AG08395 (cell line): ENCODE measurements at places on chromosomes 3 and 15.
A peak's percentile ranks its signal among the peaks of the same experiment; 100 is the strongest.

DNA sequence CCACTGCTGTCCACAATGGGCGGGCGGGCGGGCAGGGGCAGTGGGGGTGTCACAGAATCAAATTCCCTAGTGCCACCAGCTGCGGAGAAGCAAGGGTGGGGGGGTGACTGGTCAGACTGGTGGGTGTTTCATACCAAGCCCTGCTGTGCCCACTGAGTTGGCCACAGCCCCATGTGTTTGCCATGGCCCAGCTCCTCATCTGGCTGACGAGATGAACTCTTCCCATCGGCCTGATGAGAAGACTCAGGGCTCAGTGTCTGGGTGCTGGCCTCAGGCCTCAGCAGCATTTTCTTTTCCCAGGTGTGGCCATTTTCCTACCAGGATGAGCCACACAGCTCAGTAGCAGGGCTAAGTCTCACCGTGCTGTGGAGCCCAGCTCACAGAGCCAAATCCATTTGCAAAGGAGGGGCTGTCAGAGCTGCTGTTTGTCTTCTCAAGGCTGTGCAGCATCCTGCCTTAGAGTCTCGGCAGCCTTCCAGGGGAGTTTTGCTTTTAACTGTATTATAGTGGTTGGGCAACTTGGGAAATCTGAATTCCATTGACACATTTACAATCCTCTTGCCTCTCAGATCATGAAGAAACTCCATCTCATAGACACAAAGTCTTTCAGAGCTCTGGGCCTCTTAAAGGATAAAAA is 176.8 kb downstream of the ABHD5 start:
- peak; percentile 72 for DNase-seq

- DNase-seq, result peak; percentile 72
Observed at GRCh38 chr3:16012086-16012485, 162.4 kb upstream of the GALNT15 start.

DNA sequence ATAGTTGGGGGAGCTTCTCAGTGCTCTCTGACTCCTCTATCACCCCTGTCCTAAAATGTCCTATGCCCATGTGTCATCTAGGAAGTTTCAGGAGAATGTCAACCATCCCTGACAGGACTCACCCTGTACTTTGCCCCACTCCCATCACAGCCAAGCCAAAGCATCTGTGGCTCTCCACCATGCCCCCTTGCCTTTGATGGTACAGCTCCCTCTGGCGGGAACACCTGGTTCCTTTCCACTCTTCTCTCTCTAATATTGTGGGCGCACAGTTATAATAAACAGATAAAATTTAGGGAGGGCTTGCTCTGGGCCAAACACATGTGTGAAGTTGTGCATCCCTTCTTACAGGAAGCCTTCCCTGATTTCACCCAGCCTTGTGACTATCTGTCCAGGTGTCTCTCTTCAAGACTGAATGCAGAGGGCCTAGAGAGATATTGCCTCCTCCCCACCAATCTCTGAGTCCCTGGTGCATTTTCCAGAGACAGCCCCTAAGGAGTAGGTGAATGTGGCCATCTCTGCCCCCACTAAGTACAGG is 62.8 kb downstream of the ISG20 start:
- no peak for DNase-seq

GRCh38 chr15:51083641-51084166 is 11.0 kb downstream of the TNFAIP8L3 start:
- DNase-seq, result no peak

- no peak for DNase-seq
Observed at GRCh38 chr3:19815805-19816204, 118.2 kb downstream of the EFHB start.

GRCh38 chr3:130907966-130908365 is 14.1 kb downstream of the ATP2C1 start:
- no peak for DNase-seq

DNA sequence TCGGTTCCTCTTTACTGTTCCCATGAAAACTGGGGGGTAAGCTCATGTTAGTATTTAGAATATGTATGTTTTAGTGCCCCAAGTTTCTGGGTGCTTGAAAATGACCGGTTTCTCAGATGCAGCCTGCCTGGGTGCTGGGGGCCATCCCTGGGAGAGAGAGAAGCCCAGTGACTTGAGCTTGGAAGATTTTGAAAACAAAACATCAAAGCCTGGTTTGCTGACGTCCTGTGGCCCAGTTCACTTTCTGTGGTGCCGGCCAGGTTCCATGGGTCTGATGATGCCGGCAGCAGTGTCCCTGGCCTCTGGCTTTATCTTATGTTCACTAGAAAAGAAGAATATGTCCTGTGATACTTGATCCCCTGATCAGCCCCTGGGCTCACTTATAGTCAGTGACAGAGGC is 17.1 kb downstream of the APBA2 start:
- no peak for DNase-seq

DNA sequence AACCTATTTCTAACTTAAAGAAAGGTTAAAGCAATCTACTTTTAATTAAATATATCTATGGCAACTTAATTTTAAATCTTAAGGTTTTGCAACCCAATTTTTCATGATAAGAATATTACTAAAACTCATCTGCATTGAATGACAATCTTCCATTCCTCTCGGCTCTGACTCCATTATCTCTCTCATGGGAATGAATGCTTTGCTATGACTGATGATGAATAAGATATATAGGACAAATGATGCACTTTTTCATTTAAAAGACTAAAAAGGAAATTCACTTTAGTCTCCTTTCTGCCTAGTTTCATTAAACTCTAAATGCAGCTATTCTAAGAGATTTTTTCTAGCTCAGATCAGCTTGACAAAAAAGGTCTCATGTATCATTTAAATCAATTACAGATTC is 68.7 kb downstream of the GBE1 start:
- DNase-seq, result no peak

DNA sequence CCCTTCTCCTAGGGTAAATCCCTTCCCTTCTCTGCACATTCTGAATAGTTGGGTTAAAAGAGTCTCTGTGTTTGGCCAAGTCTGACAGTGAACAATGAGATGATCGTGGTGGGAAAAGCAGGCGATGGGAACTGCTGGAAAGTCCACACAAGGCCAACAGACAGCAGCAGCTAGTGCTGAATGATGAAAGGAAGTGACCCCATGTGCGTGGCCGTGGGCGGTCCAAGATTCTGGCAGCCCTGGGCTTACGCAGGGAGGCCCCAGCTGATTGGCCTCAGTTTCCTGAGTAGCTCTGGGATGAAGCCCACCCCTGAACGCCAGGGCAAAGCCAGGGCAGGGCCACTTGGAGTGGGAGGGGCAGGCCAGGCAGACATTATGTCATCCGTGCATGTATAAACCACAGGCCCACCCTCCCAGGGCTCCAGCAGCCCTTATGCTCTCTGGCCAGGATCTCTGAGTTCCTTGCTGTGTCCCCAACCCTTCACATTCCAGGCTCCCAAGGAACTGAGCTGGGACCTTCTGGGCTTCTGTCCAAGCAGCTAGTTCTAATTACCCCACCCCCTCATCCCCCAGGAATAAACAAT is 57.8 kb downstream of the CDC25A start:
- DNase-seq, result peak; percentile 68
